ENCODE measurements at places on chromosomes 1 and 21. TPM values are rescaled to one million over a fixed set of nuclear protein-coding genes. Genes with fewer than 3 reads are reported as not detected.

DNA sequence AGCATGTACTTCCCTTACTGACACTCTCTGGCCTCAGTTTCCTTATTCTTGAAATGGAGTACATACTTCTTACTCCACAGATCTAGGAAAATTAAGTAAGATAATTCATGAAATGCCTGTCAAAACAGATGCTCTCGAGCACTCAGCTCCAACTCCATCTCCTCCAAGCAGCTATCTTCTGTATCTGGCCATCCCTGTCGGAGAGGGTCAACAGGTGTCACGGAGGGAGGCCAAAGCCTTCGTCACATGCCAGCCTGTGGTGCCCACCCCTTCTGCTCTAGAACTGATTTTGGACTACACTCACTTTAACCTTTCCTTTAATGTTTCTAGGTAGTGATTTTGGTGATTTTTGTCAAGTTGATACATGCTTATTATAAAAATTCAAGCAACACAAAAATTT lies 18.8 kb upstream of the PKP1 start:
- H3K4me3 ChIP-seq, result no peak overlapping the region
- H3K27me3 ChIP-seq, result no peaks in the 10 kb centered on the region
- no peak for DNase-seq

GRCh38 chr21:44989537-44989886 lies 49.7 kb downstream of the SLX9 start:
- no peaks in the 10 kb centered on the region for H3K36me3 ChIP-seq
- no peak for DNase-seq
- H3K27me3 ChIP-seq, result peaks cover 11% of the 10 kb centered on the region

GRCh38 chr1:24414775-24415333 lies 748 bp upstream of the NIPAL3 start:
- H3K27me3 ChIP-seq, result peaks cover 8% of the 10 kb centered on the region
- no peak for DNase-seq
- peak overlapping the region; percentile 97 for H3K27ac ChIP-seq
- peaks cover 23% of the 10 kb centered on the region for H3K36me3 ChIP-seq
- peaks cover 89% of the 10 kb centered on the region for H3K4me1 ChIP-seq

GRCh38 chr1:152159144-152159543 lies at the start of gene RPTN:
Gene RPTN, minus strand, starts transcription at chr1:152159228. Its CDS starts 1,339 bp downstream, at chr1:152157889.
- H3K4me1 ChIP-seq, result peaks cover 14% of the 10 kb centered on the region
- H3K27me3 ChIP-seq, result peaks cover 12% of the 10 kb centered on the region
- H3K4me3 ChIP-seq, result no peak within 1 kb of the TSS

The SH2D1B gene
- total RNA-seq, result not detected

DNA sequence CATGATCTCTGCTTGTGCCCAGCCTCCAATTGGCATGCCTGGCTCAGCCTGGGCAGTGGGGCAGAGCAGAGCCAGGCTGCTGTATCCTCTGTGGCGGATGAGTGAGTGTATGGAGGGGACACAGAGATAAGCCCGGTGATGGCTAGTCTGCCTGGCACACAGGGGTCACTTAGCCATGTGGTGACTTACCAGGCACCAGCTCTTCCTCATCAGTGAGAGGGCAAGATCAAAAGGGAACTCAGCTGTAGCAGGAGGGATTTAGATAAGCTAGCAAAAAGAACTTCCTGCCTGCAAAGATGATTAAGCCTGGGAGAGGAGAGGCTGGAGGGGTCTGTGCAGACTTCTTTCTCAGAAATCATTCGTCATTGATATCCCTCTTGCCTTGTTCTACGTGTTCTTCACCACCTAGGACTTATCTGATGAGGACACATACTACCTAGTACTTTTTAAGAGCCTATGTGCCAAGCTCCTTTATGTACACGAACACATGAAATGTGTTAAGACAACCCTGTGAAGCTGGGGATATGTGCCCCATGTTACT lies 7.9 kb downstream of the KIF21B start:
- H3K4me1 ChIP-seq, result peaks cover 7% of the 10 kb centered on the region
- no peak overlapping the region for H3K4me3 ChIP-seq
- no peak overlapping the region for H3K27ac ChIP-seq
- H3K27me3 ChIP-seq, result peaks cover 60% of the 10 kb centered on the region
- no peak for DNase-seq

- DNase-seq, result no peak
- H3K4me3 ChIP-seq, result no peak overlapping the region
- no peaks in the 10 kb centered on the region for H3K4me1 ChIP-seq
- no peaks in the 10 kb centered on the region for H3K36me3 ChIP-seq
- peaks cover 6% of the 10 kb centered on the region for H3K27me3 ChIP-seq
Observed at GRCh38 chr1:57024855-57025254, 59.0 kb upstream of the C8B start.

- no peaks in the 10 kb centered on the region for H3K36me3 ChIP-seq
- H3K4me1 ChIP-seq, result peaks cover 35% of the 10 kb centered on the region
- H3K4me3 ChIP-seq, result no peak overlapping the region
- DNase-seq, result peak; percentile 80
- peaks cover 2% of the 10 kb centered on the region for H3K27me3 ChIP-seq
Observed at GRCh38 chr21:26776310-26777021, 68.7 kb downstream of the ADAMTS1 start.

The EFNA1 gene
- total RNA-seq, result not detected

DNA sequence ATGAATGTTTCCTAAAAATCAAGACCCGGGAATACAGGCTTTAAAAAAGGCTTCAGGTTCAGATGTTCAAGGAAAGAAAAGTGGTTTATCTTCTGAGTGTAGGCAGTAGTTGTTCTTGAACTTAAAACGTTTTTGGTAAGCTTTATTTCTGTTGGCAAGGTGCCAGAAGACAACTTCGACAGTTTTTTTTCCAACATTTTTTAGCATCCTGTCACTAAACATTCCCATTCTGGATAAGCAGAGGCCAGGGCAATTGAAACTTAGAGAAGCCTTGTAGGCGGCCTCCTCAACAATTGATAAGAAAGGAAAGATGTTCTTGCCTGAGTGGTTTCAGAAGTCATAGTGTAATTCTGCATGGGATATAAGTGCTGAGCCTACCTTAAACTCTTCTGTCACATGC lies 66.7 kb downstream of the PATJ start:
- no peaks in the 10 kb centered on the region for H3K27me3 ChIP-seq
- peaks cover 30% of the 10 kb centered on the region for H3K4me1 ChIP-seq
- H3K36me3 ChIP-seq, result no peaks in the 10 kb centered on the region
- no peak overlapping the region for H3K4me3 ChIP-seq
- DNase-seq, result peak; percentile 18

- no peak overlapping the region for H3K4me3 ChIP-seq
- H3K27ac ChIP-seq, result peak overlapping the region; percentile 75
- H3K27me3 ChIP-seq, result peaks cover 6% of the 10 kb centered on the region
- peak; percentile 68 for DNase-seq
Observed at GRCh38 chr1:160309185-160309557, 24.2 kb upstream of the PEX19 start.

DNA sequence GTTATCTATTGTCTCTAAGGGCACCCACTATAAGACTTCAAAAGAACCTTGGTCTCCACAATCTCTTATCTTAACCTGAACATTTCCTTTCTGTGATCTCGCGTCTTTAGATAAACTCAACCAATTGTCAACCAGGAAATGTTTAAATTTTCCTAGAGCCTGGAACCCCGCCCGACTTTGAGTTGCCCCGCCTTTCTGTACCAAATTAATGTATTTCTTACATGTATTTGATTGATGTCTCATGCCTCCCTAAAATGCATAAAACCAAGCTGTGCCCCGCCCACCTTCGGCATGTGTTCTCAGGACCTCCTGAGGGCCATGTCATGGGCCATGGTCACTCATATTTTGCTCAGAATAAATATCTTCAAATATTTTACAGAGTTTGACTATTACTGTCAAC lies 5.9 kb upstream of the CXADR start:
- H3K4me1 ChIP-seq, result peaks cover 12% of the 10 kb centered on the region
- H3K27me3 ChIP-seq, result peaks cover 6% of the 10 kb centered on the region
- DNase-seq, result no peak
- H3K27ac ChIP-seq, result no peak overlapping the region

DNA sequence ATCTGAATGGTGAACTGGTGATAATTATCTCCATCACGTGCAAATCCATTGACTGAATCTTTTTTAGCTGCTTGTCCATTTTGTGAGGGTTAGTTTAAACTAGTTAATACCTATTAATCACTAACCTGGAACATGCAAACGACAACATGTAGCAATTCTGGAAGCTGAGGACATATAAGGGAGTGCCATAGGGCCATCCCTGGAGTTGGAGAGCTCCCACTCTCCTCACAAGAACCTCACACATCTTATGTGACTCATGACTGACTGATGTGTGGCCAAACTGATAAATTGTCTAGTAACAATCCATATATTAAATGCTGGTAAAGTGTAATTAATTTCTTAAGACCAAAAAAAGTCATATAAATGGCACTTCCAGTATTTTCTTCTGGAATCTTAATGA lies 62.9 kb upstream of the HOOK1 start:
- no peak overlapping the region for H3K4me3 ChIP-seq
- no peaks in the 10 kb centered on the region for H3K36me3 ChIP-seq
- H3K27ac ChIP-seq, result no peak overlapping the region
- no peaks in the 10 kb centered on the region for H3K27me3 ChIP-seq

- no peak for DNase-seq
- no peaks in the 10 kb centered on the region for H3K36me3 ChIP-seq
- peaks cover 5% of the 10 kb centered on the region for H3K4me1 ChIP-seq
- H3K27me3 ChIP-seq, result peaks cover 31% of the 10 kb centered on the region
- H3K4me3 ChIP-seq, result peak overlapping the region; percentile 85
- no peak overlapping the region for H3K27ac ChIP-seq
Observed at GRCh38 chr1:200029035-200029821, 1.7 kb downstream of the NR5A2 start.

GRCh38 chr1:39294531-39294930 lies 90.0 kb downstream of the MACF1 start:
- peak overlapping the region; percentile 21 for H3K27ac ChIP-seq
- no peak overlapping the region for H3K4me3 ChIP-seq
- DNase-seq, result no peak
- peaks cover 55% of the 10 kb centered on the region for H3K36me3 ChIP-seq

- DNase-seq, result no peak
- no peak overlapping the region for H3K27ac ChIP-seq
- H3K4me1 ChIP-seq, result peaks cover 9% of the 10 kb centered on the region
- peaks cover 19% of the 10 kb centered on the region for H3K27me3 ChIP-seq
- H3K4me3 ChIP-seq, result no peak overlapping the region
Observed at GRCh38 chr1:231613419-231614349, 12.9 kb upstream of the DISC1 start.

GRCh38 chr1:222798116-222798515 lies 16.7 kb upstream of the DISP1 start:
- H3K27me3 ChIP-seq, result peaks cover 9% of the 10 kb centered on the region
- peak; percentile 37 for DNase-seq
- H3K4me1 ChIP-seq, result peaks cover 8% of the 10 kb centered on the region

The FUCA1 gene
- 5.3 TPM for total RNA-seq

DNA sequence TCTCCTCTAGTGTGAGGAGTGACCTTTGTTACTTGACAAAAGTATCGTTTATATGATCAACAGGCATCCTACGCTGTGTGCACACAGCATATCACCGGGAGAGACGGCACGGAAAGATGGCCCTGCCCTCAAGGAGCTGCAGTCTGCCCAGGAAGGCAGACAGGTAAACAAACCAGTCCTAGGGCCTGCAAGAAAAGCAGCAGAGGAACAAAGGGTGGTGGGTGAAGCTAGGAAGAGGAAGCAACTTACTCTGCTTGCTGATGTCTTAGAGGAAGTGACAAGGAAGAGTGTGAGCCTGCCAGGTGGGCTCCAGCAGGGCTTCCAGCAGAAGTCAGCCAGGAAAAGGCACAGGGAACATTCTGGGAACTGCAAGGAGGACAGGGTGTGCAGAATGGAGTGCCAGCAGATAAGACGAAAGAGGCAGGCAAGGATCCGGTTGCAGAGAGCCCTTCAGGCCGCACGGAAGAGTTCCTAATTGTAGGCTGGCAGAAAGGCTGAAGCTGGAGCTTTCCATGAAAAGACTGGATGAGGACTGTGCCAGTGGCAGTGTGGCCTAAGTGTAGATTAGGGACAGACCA lies 106.7 kb downstream of the SLC45A1 start:
- peaks cover 5% of the 10 kb centered on the region for H3K36me3 ChIP-seq
- no peaks in the 10 kb centered on the region for H3K27me3 ChIP-seq
- H3K4me3 ChIP-seq, result peak overlapping the region; percentile 87
- H3K27ac ChIP-seq, result peak overlapping the region; percentile 81
- DNase-seq, result no peak
- H3K4me1 ChIP-seq, result peaks cover 19% of the 10 kb centered on the region

DNA sequence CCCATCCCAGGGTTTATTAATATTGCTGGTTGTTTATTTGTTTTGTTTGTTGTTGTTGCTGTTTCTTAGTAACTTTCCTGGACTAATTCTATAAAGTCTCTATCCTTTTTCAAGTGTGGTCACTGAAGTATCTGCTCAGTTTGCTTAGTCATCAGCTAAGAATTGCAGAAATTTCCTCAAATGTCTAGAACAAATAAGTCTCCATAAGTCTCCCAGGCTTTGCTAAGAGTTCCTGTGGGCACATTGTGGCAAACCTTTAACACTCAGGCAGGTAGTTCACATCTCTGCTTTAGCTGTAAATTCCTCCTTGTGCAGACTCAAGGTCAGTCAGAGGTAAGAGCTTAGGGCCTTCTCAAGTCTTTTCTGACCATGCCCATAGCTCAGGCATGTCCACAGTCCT lies 38.9 kb upstream of the C1orf185 start:
- H3K27me3 ChIP-seq, result peaks cover 11% of the 10 kb centered on the region
- H3K27ac ChIP-seq, result peak overlapping the region; percentile 81
- peaks cover 4% of the 10 kb centered on the region for H3K36me3 ChIP-seq
- DNase-seq, result peak; percentile 93
- peaks cover 33% of the 10 kb centered on the region for H3K4me1 ChIP-seq
- peak overlapping the region; percentile 34 for H3K4me3 ChIP-seq

GRCh38 chr1:68231627-68232288 lies 565 bp downstream of the WLS start:
- peak overlapping the region; percentile 72 for H3K27ac ChIP-seq
- peak overlapping the region; percentile 93 for H3K4me3 ChIP-seq
- peak; percentile 40 for DNase-seq
- H3K27me3 ChIP-seq, result peaks cover 5% of the 10 kb centered on the region
- peaks cover 33% of the 10 kb centered on the region for H3K4me1 ChIP-seq
